ENCODE measurements at places on chromosomes 7 and 10.
A peak's percentile ranks its signal among the peaks of the same experiment; 100 is the strongest.

DNA sequence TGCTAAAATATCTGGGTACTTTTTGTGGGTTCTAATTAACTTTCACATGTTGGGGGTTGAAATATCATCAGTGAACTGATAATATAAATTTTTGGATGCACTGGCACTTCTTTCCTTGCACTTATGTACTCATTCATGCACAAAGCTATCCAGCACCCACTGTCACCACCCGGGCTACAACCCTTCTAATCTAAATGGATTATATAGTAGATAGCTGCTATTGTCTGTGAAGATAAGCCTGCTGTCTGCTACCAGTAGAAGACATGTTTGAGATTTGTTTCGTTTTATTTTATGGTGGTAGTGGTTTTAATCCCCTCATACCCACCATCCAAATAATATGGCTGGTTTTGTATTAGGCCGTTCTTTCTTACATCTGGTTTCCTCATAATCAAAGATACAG lies 353.5 kb upstream of the LRGUK start:
- DNase-seq: no peak

DNA sequence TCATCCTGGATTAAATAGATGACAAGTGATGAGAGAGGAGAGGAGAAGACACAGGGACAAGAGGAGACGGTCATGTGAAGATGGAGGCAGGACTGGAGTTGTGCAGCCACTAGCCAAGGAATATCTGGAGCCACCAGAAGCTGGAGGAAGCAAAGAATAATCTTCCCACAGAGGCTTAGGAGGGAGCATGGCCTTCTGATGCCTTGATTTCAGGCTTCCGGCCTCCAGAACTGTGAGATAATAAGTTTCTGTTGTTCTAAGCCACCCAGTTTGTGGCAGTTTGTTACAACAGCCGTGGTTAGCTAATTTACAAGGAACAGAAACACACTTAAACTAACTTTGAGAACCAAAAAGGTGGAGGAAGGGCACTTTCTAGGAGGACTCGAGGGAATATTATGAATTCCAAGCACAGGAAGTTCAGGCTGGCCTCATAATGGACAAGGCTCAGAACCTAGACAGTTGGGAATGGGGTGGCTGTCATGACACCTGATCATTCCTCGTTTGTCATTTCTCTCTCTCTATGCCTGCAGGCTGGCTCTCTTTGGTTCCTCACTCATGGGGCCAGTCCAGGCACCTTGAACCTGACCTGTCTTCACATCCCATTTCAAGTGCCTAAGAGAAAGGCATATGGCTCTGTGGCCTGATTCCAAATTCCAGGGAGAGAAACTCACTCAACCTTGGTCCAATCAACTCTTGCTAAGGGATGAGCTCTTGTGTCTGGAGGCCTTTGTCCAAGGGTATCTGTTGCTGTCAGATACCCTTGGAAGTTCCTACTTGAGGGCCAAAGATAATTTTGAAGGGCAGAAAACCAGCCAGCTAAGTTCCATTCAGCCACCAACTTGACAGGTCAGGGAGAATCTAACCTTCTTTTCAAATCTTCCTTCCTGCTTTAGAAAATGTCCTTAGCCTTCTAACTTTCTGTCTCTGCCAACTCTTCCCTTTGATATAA lies 33.5 kb upstream of the PDZD8 start:
- DNase-seq: no peak

DNA sequence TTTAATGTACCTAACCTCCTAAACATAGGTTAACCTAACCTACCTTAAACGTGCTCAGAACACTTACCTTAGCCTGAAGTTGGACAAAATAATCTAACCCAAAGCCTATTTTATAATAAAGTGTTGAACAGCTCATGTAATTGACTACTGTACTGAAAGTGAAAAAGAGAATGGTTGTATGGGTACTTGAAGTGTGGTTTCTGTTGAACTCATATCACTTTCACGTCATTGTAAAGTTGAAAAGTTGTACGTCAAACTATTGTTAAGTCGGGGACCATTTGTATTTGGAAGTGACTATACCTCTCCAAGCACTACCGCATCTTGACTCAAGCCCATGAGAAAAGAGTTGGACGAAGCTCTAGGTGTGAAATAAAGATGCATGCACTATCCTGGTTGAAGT lies 37.9 kb upstream of the ASAH2 start:
- DNase-seq: no peak

DNA sequence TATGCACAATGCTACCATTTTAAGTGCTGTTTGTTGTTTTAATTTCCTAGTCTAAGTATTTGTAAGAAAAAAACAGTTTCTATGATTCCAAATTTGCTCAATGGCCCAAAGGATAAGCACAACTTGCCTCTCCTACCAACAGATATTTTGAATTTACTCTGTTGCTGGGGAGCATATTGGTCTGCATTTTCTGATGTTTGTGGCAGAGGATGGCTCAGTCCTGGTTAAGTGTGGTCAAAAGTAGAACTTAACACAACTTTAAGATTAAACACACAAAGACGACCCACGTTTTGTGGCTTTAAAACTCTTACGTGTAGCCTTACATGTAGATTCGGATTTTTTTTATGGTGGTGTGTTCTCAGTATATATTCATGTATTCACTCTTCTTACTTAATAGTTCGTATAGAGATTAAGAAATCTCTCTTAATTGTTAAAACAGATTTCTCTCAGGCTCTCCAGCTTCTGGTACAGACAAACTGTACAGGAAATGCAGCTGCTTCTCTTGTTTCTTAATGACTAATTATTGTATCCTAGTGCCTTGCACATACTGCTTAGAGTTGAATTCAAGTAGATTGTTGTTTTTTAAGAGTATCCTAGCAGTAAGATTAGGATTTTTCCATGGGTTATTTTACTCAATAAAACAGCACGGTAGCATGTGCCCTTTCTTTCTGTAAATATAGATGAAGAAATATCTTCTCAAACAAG lies 86.2 kb downstream of the GPR85 start:
- no peak for DNase-seq

GRCh38 chr7:140069298-140069949 lies 6.7 kb upstream of the PARP12 start:
- no peak for DNase-seq

DNA sequence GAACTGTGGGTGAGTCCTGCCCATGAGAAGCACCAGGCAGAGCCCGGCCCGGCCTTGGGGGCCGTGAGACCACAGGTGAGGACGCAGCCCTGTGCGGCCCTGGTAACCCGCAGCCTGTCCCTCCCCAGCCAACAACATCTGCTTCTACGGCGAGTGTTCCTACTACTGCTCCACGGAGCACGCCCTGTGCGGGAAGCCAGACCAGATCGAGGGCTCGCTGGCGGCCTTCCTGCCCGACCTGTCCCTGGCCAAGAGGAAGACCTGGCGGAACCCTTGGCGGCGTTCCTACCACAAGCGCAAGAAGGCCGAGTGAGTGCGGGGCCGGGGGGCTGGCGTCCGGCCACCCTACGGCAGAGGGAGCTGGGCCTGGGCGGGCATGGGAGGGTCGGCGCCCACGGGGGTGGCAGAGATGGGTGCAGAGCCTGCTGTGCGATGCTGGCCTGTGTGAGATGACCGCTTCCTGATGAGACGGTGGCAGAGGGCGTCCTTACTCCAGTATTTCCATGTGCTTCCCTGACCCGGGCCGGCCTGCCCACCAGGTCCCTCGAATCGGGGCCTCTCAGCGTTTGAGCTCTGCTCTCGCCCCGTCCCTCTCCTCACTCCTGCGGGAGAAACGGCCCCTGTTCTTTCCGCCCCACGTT lies 34.1 kb upstream of the FOXL3 start:
- DNase-seq: no peak

- DNase-seq: no peak
These were observed at the start of gene SYNPO2L for GRCh38 chr10:73655990-73656298. Gene SYNPO2L (minus strand): TSS chr10:73656029. CDS start chr10:73655922, 107 bp downstream.

DNA sequence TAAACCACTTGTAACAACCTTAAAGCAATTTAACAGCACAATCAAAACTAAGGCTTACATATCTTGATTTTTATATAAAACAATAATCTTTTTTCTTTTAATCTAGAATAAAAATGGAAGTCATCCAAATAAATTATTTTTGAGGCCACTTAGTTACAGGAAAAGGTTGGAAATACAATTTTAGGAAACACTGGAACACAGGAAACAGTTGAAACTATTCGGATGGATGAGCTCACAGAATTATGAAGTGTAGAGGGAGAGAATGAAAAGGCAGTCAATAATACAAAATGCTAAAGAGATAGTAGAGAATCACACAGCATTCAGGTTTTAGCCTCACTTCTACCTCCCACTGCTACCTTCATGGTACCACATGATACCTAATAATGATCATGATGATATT lies 124.2 kb downstream of the SEMA3D start:
- no peak for DNase-seq

DNA sequence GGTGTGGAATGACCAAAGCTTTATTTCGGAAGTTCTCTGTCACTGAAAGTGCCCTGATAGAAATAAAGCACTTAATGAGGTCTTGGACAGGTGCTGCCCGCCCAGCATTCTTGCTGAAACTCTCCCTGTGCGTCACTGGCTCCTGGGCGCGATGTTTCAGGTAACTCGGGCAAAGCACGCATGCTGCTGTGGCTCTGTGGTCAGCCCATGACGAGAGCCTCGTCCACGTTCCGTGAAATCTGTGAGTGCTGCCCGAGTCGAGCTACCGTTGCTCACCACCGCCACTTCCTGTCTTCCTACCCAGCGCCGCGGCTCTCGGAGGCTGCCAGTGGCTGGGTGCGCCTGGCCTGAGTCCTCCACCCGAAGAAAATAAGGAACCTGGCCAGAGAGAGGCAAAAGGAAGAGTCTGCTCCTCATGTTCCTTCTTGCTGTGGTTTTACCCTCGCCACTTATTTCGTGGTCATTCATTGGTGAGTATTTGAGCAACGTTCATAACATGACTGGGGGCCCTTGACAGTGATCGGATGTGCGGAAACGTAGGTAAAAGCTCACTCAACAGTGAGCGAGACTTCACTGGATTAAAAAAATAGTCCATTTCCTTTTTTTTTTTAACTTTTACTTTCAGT lies 95.5 kb downstream of the MAP3K8 start:
- peak; percentile 78 for DNase-seq

DNA sequence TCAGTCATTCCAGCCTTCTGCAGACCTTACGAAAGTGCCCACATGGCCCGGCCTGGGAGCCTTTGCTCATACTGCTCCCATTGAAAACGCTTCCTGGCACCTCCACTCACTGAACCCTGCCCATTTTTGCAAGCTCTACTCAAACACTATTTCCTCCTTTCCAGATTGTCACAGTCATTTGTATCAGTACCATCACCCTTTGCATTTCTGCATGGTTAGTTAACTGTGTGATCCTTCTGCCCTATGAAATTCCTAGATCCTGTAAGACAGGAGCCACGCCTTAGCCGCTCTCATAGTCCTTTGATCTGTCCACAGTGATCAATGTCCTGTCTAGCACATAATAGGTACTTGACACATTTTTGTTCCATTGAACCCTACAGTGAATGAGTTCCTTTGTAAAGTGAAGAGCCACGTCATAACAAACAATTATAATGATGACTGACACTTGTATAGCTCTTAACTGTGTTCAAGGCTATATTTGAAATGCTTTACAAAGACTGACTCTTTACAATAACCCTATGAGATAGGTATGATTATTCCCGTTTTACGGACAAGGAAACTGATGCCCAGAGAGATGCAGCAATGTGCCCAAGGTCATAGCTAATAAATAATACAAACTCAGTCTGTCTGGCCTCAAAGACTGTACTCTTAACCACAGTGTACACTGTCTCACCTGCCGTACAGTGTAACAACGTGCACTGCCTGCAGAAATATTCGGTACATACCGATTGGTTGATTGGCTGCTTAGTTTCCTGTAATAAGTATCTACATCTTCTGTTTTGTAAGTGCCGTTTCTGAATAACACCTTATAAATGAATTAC lies 16.6 kb upstream of the ITIH2 start:
- no peak for DNase-seq

- no peak for DNase-seq
These were observed 150.3 kb downstream of the NEBL start for GRCh38 chr10:20746856-20747255.

GRCh38 chr7:16691241-16691640 lies 45.3 kb downstream of the BZW2 start:
- no peak for DNase-seq

DNA sequence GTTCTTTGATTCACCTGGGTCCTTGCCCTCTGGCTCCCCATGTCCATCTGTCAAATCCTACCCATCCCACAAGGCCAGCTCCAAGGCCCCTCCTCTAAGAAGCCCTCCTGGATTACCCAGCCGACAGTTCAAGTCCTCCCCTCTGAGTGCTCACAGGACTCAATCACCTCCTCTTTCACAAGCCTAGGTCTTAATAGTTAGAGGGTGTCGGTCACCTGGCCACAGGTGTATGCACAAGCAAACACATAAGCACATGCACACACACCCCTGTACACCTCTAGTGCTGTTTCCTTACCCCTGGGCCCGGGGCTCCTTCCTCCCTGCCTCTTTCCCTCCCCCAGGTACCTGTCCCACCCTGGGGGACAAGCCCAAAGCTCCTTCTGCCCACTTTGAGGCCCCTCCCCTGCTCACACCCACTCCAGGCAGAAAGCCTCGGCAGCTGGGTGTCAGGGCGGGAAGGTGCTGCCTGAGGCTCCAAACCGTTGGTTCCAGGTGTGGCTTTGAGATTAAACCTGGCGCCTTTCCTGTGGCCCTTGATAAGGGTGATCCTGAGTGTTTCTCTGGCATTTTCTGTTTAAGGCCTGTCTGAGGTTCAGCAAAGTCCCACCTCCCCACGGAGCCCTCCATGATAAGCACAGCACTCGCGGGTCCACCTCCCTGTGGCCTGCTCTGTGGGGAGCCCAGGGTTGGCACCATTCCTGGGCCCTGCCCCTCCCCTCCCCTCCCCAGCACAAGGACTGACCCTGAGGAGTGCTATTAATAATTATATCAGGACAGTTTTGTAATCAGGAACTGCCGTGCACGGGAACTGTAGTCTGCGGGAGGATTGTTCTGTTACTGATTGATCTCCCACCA lies 14.6 kb upstream of the AQP1 start:
- no peak for DNase-seq

GRCh38 chr7:71718563-71718962 lies 586.6 kb downstream of the GALNT17 start:
- DNase-seq: no peak

DNA sequence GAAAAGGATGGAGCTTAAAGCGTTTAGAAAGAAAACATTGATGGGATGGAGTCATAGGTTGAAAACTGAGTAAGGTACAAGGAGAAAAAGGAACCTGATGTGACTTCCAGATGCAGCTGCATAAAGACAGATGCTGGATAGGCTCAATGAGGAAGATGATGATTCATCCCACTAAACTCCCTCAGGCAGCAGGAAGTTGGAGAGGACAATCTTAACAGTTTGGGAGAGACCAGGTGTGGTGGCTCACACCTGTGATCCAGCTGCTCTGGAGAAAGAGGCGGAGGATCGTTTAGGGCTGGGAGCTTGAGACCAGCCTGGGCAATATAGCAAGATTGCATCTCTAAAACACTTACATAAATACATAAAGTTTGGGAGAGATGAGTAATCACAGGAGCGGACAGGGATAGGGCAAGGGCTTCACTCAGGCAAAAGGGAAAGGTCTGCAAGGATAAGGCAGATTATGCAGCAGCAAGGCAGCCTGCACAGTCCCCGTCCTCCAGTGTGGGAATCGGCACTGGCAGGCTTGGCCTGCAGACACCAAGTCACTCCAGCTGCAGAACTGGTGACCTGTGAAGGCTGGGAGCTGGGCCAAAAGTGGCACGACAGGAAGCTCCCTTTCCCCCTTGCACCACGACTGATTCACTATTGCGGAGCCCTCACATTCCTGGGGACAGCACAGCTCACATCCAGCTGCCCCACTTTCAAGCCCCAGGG lies 438.5 kb downstream of the GRID1 start:
- no peak for DNase-seq

GRCh38 chr10:112700215-112700671 lies 249.8 kb upstream of the TCF7L2 start:
- no peak for DNase-seq

All from activated T-cell treated with anti-CD3 and anti-CD28 coated beads, Interleukin-2, amount 50 U/mL, for 24 hours (primary cell).